H54 (cell line): ENCODE measurements at places on chromosomes 11 and 22.

DNA sequence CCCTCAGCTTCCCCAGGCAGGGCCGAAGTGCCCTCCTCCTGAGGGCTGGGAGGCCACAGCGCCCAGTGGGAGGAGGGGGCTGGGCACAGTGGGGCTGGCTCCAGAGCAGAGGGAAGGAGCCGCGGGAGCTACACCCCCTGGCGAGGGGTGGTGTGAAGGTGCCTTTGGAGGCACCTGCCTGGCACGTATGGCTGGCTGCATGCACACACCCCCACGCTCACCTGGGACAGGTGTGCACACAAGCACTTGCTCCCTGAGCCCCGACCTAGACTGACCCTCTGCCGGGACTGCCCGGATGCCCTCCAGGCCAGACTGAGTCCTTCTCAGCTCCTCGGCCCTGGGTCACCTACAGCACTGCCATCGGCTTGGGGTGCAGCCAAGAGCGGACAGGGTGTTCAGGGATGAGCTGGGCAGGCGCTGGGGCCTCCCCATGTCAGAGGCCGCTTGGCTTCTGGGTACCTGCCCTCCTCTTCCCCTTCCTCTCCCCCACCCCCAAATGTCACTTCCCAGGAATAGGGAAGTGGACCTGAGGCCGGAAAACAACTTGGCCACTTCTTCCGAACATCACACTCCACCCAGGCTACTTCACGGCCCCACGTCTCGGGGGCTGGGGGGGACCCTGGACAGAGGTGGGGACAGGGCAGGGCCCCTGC lies 7.4 kb upstream of the PIM3 start:
- no peak for DNase-seq

DNA sequence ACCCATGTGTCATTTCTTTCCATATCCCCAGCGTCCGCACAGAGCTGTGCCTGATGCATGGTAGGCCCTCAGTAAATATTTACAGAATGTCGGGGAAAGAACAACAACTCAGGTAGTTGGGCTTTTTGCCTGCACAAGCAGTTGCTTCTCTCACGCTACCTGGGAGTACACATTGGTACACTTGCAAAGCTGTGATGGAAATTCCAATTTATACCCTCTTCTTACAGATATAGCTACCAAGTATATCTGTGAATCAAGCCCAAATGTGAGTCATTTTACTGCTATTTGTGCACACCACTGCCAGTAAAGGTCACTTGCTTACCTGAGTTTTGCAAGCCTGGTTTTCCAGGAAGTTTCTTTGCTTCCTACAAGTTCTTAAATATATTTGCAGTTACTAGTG lies 333.0 kb upstream of the NARS2 start:
- no peak for DNase-seq

GRCh38 chr11:108319541-108320145 lies 96.8 kb downstream of the ATM start:
- DNase-seq = no peak

- DNase-seq = no peak
Observed at GRCh38 chr11:65882120-65883057, 2.8 kb downstream of the CTSW start.

- DNase-seq = no peak
Observed at GRCh38 chr11:73759610-73760134, 1.2 kb downstream of the RAB6A start.

GRCh38 chr11:46326813-46327416 lies 20.3 kb upstream of the DGKZ start:
- no peak for DNase-seq
